ENCODE measurements at places on chromosomes 3 and 15. TPM values are rescaled to one million over a fixed set of nuclear protein-coding genes. Genes with fewer than 3 reads are reported as not detected.

ABHD17C gene
- polyA plus RNA-seq = 32.7 TPM

C3orf70 gene
- 9.9 TPM for polyA plus RNA-seq

- no peak for DNase-seq
Measured at GRCh38 chr3:44424758-44425157, 52.7 kb downstream of the ZNF445 start.

DNA sequence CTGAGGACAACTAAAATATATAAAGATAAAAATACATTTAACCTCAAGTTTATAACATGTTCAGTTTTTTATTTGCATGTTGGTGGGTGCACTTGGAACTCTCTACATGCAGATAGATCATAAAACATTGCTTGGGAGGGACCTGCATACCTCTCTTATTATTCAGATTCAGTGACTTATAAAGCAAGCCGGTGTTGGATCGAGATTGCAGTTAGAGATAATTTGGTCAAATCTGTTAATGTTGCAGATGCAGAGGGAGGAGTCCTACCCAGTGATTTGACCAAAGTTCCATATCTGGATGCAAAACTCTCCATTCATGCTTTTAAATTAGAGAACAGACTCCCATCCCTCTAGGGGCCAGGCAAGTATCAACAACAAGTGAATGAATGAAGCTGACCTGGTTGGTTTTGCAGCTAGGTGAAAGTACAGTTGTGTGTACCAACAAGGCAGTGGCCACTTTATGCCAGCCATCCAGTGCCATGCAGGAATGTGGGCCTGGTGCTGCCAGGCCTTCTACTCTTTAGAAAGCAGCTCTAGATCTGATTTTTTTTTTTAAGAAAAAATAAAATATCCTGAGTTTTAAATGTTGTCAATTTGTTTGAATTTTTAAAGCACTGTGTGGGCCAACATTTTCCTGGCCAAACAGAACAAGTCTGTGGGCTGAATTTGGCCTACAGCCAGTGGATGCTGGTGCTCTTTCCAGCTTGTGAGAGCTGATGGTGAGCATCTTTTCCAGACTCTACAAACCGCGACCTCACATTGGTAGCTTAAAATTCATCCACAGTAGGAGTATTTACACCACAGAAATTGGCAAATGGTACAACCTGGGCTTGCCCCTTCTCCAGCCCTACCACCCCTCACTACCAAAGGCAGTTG is 12.3 kb downstream of the CDIN1 start:
- no peak for DNase-seq

- no peak for DNase-seq
Measured at GRCh38 chr15:37981775-37982174, 47.3 kb downstream of the TMCO5A start.

DNA sequence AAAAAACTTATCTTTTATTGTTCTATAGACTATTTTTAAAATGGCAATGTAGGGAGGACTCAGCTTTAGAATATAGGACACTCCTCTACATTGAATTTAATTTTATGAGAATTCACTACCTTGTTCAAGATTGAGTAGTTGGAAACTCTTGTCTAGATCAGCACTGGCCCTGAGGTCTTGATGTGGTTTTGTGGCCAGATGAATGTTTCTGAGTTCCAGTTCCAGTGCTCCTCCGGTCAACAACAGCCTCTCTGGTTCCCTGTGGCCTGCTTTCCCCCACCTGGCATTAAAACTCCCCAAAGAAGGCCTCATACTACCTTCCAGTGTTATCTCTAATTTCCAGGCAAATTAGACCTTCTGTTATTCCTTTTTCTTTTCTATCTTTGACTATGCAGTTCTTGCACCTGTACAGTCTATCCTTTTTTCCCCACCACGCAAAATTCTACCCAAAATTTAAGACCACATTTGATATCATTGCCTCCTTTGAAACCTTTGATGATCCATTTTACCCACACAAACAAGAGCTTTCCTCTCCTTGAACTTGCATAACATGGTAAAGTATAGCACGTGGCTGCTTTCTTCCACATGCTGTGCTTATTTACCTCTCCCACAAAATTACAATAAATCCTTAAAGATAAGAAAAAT is 9.6 kb upstream of the ANP32A start:
- no peak for DNase-seq

- no peak for DNase-seq
Measured at GRCh38 chr3:13824521-13825310, 55.2 kb downstream of the WNT7A start.
